ENCODE measurements at places on chromosomes 1 and 21. TPM values are rescaled to one million over a fixed set of nuclear protein-coding genes. Genes with fewer than 3 reads are reported as not detected.
A peak's percentile ranks its signal among the peaks of the same experiment; 100 is the strongest.

The ALX3 gene
- not detected for total RNA-seq

The SELL gene
- total RNA-seq = 1.5 TPM

DNA sequence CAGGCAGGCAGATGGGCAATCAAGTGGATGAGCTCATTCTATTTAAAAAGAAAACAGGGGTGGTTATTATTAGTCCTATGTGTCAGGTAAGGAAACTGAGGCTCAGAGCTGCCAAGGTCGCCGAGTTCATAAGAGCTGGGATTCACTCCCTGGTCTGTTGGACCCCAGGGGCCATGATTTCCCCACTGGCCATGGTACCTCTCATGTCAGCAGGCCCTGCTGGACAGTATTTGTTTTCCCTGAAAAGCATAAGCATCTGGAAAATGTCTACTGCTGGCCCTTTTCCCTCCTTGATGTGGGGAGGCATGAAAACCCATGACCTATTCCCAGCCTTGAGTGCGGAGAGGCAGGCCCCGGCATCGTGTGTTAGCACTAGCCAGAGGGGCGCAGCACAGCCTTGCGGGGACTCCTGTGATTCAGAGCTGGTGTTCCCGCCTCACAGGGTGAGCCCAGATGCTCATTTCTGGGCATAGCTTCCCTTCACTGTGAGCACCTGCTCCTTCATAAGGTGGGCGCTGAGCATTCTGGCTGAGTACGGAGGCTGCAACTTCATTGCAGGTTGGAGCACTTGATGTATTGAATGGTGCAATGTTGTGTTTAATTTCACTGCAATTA lies 617.5 kb downstream of the PTPRU start:
- DNase-seq = no peak

DNA sequence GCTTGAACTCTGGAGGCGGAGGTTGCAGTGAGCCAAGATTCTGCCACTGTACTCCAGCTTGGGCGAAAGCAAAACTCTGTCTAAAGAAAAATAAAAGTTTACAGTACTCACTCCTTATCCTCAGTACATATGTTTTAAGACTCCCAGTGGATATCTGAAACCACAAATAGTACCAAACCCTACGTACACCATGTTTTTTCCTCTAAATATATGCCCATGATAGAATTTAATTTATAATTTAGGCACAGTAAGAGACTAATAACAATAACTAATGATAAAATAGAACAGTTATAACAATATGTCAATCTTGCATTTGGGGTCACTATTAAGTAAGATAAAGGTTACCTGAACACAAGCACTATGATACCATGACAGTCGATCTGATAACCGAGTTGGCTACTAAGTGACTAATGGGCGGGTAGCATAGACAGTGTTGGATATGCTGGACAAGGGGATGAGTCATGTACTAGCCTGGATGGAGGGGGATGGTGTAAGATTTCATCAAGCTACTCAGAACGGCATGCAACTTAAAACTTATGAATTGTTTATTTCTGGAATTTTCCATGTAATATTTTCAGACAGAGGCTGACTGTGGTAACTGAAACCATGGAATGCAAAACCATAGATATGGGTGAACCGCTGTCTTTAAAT lies 43.7 kb downstream of the ST7L start:
- peak; percentile 10 for DNase-seq

- DNase-seq = no peak
Measured at GRCh38 chr1:169814265-169814664, 19.6 kb upstream of the METTL18 start.

GRCh38 chr1:225777058-225777582 lies 506 bp upstream of the SRP9 start:
- no peak for DNase-seq

All from pulmonary artery endothelial cell (primary cell).